COLO829 (cell line): ENCODE measurements at places on chromosomes 16 and 17.

GRCh38 chr17:43779145-43780125 lies 658 bp upstream of the DUSP3 start:
- DNase-seq: no peak

- no peak for DNase-seq
Measured at GRCh38 chr17:76599694-76600460, 14.2 kb upstream of the ST6GALNAC2 start.

- no peak for DNase-seq
Measured at GRCh38 chr16:12143447-12144172, 167.1 kb downstream of the SNX29 start.

GRCh38 chr16:86669285-86669805 lies 91.0 kb downstream of the FOXL1 start:
- DNase-seq: no peak

DNA sequence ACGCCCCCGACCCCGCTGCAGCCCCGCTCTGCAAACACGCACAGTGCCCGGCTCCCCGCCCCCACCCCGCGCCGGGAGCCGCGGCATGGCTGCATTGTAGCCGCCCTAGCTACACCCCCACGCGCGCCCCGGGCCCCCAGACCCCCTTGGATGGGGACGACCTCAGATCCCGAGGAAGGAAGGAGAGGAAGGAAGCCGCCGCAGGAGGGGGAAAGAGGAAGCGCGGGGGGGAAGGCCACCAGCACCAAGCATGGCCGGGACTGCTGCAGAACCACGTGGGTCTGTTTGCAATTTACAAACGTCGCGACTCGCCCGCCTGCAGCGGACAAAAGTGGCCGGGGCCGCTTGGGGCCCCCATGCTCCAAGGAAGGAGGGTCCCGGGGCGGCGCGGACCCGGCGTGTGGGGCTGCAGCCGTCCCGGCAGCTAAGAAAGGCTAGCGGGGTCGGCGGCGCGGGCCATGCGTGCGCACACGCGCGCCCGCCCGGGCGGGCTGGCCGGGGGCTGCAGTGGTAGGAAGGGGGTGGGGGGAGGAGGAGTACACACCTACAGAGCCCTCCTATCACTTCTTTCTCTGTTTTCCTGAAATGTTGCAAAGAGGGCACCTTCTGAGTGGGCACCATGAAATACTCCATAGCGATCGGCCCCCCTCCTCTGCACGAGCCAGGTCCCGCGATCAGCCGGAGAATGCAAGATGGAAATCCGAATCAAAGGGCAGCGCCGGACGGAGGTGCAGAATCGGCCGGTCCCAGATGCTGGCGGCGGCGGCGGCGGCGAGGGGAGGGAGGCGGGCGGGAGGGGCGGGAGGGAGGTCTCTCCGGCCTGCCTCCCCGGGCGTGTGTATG lies 488 bp downstream of the TFAP4 start:
- DNase-seq: no peak

GRCh38 chr16:55433535-55433934 lies 45.5 kb upstream of the MMP2 start:
- DNase-seq: no peak

DNA sequence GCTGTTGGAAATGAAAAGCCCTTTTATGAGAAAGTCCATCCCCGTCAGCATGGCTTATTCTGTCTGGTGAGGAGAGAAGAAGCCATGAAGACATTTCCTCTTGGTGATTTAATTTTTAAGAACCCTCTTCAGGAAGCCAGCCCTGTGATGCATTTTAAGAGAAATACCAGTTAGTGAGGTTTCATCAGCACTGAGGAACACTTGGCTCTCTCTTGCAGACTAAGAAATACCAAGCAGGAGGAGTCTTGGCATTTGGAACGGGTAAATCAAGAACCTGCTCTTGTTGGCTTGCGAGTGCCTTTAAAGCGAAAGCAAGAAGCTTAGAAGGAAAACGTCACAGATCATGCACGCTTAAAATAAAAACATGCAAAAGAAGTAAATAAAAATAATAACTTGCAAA lies 17.5 kb downstream of the RAB11FIP3 start:
- no peak for DNase-seq

GRCh38 chr17:77619851-77620250 lies 338.7 kb upstream of the TNRC6C start:
- no peak for DNase-seq

DNA sequence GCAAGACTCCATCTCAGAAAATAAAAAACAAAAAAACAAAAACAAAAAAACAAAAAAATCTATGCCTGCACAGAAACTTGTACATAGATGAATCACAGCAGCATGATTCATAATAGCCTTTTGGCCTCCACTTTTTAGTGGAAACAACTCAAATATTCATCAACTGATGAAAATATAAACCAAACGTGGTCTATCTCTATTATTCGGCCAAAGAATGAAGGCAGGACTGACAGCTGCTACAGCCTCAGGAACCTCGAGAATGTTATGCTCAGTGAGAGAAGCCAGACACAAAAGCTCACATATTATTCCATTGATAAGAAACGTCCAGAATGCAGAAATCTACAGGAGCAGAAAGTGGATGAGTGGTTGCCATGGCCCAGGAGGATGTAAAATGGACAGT lies 19.8 kb downstream of the PPL start:
- DNase-seq: no peak
